ENCODE measurements at places on chromosomes 4 and X. TPM values are rescaled to one million over a fixed set of nuclear protein-coding genes. Genes with fewer than 3 reads are reported as not detected.

CRMP1 gene
- under 0.01 TPM for total RNA-seq

PPARGC1A gene
- total RNA-seq, result under 0.01 TPM

SPANXA1 gene
- not detected for total RNA-seq

CACNA1F gene
- total RNA-seq, result 0.07 TPM

SSX3 gene
- not detected for total RNA-seq

NXF2B gene
- total RNA-seq, result not detected

PPP1R2C gene
- total RNA-seq, result not detected

KIAA1210 gene
- not detected for total RNA-seq

VCX2 gene
- total RNA-seq, result not detected

AKAP4 gene
- total RNA-seq, result not detected

TEX11 gene
- total RNA-seq, result not detected

RIBC1 gene
- total RNA-seq, result 0.50 TPM

MAGEC1 gene
- total RNA-seq, result not detected

H2BW2 gene
- not detected for total RNA-seq

GPR82 gene
- total RNA-seq, result not detected
